GM13977 (cell line): ENCODE measurements at places on chromosomes 13 and 19.

- DNase-seq: peak; percentile 51
Measured at GRCh38 chr13:114222461-114222968, 12.2 kb upstream of the CDC16 start.

- no peak for DNase-seq
Measured at GRCh38 chr19:46629546-46630025, 4.7 kb upstream of the PTGIR start.

- DNase-seq: no peak
Measured at GRCh38 chr13:79455331-79455730, 25.6 kb upstream of the NDFIP2 start.

DNA sequence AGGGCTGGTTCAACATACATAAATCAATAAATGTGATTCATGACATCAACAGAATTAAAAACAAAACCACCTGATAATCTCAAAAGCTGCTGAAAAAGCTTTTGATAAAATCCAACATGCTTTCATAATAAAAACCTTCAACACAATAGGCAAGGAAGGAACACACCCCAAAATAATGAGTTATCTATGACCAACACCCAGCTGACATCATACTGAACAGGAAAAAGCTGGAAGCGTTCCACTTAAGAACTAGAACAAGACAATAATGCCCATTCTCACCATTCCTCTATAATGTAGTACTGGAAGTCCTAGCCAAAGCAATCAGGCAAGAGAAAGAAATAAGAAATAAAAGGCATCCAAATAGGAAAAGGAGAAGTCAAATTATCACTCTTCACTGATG, 116.2 kb upstream of the FREM2 start:
- no peak for DNase-seq

GRCh38 chr19:1243768-1244692, 2.5 kb downstream of the ATP5F1D start:
- peak; percentile 94 for DNase-seq

- no peak for DNase-seq
Measured at GRCh38 chr13:74398599-74398998, 264.4 kb upstream of the KLF12 start.
